ENCODE measurements at places on chromosomes 16 and 17. TPM values are rescaled to one million over a fixed set of nuclear protein-coding genes. Genes with fewer than 3 reads are reported as not detected.
A peak's percentile ranks its signal among the peaks of the same experiment; 100 is the strongest.

The OR1A1 gene
- total RNA-seq = not detected

- DNase-seq = no peak
Observed at GRCh38 chr17:67056746-67057490, 12.6 kb downstream of the CACNG1 start.

DNA sequence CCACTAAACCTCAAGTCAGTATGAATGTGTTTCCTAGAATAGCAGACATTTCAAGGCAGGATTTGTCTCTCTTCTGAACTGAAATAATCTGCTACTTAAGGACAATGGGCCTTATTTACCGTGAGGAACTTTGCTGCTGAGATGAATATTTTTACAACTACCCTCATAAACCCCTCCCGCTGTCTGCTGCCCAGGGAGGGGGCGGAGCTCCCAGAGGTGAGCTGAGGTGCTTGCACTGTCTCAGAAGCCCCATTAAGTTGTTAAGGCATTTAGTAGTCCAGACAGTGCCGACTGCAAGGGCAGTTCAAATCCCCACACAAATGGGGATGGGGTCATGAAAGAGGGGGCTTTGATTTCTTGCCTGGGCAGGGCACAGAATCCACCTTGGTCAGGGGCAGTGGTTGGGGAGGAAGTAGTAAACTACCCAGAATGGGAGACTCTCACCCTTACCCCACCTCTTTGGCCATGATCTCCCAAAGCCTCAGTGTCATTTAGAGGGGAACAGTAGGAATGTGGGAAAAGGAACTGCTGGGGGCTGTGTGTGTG lies 19.2 kb downstream of the HNF1B start:
- DNase-seq = no peak

DNA sequence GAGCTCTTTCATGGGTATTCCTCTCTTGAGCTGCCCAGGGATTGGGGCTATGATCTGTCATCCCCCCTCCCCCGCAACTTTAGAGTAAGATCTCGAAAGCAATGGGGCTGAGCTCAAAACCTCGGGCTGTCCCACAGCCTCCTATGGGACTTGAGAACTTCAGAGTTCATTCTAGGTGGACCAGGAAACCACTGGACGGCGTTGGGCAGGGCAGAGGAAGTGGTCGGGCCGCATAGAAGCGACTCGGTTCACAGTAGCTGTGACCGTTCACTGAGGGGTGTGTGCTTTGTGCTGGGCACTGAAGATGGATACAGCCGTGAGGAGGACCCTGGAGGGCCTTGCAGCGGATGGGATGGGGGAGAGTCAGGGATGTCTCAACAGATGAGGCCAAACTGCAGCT lies 292.0 kb downstream of the CPPED1 start:
- DNase-seq = no peak

GRCh38 chr16:27253526-27253930 lies 15.0 kb downstream of the NSMCE1 start:
- peak; percentile 52 for DNase-seq

DNA sequence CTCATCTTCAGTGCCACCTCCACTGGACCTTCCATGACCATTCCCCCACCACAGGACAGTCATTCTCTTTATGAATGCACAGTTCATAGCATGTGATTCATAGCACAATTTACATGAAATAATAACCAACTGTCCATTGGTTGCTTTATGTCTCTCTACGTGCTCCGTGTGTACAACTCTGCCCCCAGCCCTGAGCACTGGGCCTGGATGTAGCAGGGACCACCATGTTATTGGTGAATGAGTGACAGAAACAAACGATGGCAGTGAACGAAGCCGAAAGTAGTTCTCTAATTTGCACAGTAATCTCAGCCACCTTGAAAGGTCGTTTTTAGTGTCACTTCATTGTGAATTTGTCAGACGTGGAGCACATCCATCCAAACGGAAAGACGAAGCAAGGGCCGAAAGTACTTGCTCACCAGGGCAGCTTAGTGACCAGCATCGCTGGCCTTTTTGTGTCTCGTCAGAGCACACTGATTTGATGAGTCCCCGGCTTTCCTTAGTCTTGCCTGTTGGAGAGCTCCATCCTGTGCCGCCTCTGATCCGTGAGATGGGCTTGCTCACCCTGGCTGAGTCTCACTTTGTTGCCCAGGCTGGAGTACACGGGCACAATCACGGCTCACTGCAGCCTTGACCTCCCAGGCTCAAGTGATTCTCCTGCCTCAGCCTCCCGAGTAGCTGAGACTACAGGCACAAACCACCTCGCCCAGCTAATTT lies 95.3 kb downstream of the CMIP start:
- no peak for DNase-seq

- DNase-seq = no peak
Observed at GRCh38 chr16:2091547-2092255, 43.9 kb downstream of the TSC2 start.

GRCh38 chr17:8290043-8290442 lies 1.6 kb downstream of the RANGRF start:
- peak; percentile 32 for DNase-seq

DNA sequence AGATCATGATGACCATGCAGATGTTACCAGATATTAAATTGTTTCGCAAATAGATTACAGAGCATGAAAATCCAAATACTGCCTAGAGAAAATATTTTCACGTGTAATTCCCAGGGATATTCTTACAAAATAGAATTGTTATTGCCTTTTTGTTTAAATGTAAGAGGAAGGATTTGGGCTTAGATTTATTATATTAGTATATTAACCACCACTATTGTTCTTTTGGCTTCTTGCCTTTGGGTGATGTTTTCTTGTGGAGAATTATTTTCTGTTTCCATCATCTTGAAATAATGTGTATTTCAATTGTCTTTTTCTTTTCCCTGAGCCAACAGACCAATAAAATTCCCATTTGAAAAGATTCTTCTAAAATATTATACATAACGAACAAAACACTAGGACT lies 109.7 kb upstream of the NUDT7 start:
- DNase-seq = no peak

DNA sequence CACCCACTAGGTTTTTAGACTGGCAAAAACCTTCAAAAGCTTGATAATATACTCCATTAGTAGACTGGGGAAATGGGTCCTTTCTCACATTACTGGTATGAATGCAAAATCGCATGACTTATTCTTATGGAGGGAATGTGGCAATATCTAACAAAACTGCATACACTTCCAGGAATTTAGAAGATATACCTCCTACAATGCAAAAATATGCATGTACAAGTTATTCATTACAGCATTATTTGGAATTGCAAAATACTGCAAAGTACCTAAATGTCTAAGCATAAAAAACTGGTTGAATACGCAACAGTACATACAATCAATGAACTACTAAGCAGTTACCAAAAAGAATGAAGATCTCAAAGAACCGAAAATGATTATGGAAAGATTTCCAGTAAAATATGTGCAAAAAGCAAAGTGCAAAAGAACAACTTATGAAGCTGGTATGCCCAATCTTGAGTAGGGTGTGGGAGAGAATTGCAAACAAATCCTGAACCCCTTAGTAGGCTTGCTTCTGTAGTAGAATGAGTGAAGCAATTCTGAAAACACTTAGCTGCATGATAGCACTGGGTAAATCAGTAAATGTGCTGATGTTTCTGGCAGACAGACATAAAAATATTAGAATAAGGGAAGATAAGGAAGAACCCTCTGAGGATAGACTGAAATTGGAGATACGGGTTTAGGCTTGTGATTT lies 180.1 kb downstream of the PARN start:
- DNase-seq = no peak

The CA10 gene
- total RNA-seq = not detected

The C17orf58 gene
- total RNA-seq = 21.1 TPM

The CLEC18A gene
- total RNA-seq = 0.03 TPM

The TM4SF5 gene
- total RNA-seq = not detected

GRCh38 chr17:65433592-65433991 lies 127.9 kb downstream of the AXIN2 start:
- no peak for DNase-seq

The SPNS2 gene
- total RNA-seq = 4.2 TPM

DNA sequence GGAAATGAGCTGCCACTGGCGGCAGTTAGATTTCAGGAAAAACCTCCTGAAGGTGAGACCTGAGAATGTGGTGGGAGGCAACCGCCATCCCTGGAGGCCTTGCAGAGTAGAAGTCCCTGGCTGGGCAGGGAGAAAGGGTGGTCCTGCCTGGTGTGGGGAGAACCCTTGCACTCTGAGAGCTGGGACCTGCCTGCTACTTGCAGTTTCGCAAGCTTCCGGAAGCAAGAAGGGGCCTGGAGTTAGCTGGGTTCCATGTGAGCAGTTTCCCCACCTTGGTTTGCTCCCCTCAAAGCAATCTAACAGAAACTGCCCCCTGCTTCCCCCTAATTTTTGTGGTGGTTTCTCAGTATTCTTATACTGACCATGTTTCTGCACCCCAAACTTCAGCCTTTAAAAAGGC lies 6.5 kb downstream of the ZNF629 start:
- no peak for DNase-seq

The ULK2 gene
- total RNA-seq = 12.0 TPM

The C1QTNF8 gene
- not detected for total RNA-seq

Data from MG63 (cell line).